ENCODE measurements at places on chromosomes 7 and 10. TPM values are rescaled to one million over a fixed set of nuclear protein-coding genes. Genes with fewer than 3 reads are reported as not detected.

Gene ARHGAP22
- total RNA-seq = 5.2 TPM

- no peak for DNase-seq
Measured at GRCh38 chr10:95263864-95264226, 27.0 kb downstream of the PDLIM1 start.

- no peak for DNase-seq
Measured at GRCh38 chr7:73366127-73366526, 38.2 kb downstream of the FKBP6 start.

GRCh38 chr10:132195366-132196075 lies 8.8 kb downstream of the DPYSL4 start:
- no peak for DNase-seq

DNA sequence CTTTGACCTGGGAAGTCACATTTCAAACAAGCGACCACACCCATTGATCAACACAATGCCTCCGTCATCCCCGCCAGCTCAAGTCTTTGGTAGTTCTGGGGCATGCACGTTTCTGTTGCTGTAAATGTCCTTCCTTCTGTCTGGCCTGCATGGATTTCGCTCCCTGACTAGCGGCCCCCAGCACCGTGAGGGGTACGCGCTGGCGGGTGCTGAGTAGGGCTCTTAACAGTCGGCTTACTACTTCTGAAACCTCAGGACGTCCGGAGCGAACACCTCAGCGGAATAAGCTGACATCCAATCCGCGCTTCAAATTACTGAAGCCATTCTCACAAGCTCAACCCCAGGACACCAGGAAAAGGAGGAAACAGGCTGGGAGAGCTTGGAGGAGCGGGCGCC lies 505 bp downstream of the NUDCD3 start:
- peak; percentile 2 for DNase-seq

- DNase-seq = no peak
Measured at GRCh38 chr10:60869652-60870415, 74.2 kb downstream of the RHOBTB1 start.

Data from neural crest cell (in vitro differentiated cells).